Smooth muscle cell of the coronary artery (primary cell): ENCODE measurements at places on chromosomes 6 and 20. TPM values are rescaled to one million over a fixed set of nuclear protein-coding genes. Genes with fewer than 3 reads are reported as not detected.

The C20orf144 gene
- 0.15 TPM in 1 of 2 replicates, not detected in the other for total RNA-seq

The FILIP1 gene
- 0.35 and 0.45 TPM in 2 replicates for total RNA-seq

The CLIC5 gene
- total RNA-seq = 0.12 TPM in 1 of 2 replicates, not detected in the other

The CD109 gene
- total RNA-seq = 5.2 and 18.0 TPM in 2 replicates

The TUBE1 gene
- 14.5 and 23.0 TPM in 2 replicates for total RNA-seq

The GJE1 gene
- total RNA-seq = not detected in 2 replicates

The SCRT2 gene
- total RNA-seq = not detected in 2 replicates
